Stimulated activated CD8-positive, alpha-beta memory T cell treated with anti-CD3 and anti-CD28 coated beads, Interleukin-4, amount 100 ng/mL, for 1 hour (primary cell): ENCODE measurements at places on chromosomes 11 and 22.

GRCh38 chr11:117217141-117218084 lies 14.5 kb downstream of the PCSK7 start:
- no peak for DNase-seq

GRCh38 chr22:27784120-27784475 lies 17.5 kb downstream of the MN1 start:
- DNase-seq = no peak

GRCh38 chr22:41621911-41622179 lies 750 bp downstream of the XRCC6 start:
- no peak for DNase-seq

- no peak for DNase-seq
These were observed 220.1 kb upstream of the SORL1-AS1 start for GRCh38 chr11:121672630-121673487.

- DNase-seq = no peak
These were observed 199.7 kb downstream of the CTTN start for GRCh38 chr11:70597751-70598625.

DNA sequence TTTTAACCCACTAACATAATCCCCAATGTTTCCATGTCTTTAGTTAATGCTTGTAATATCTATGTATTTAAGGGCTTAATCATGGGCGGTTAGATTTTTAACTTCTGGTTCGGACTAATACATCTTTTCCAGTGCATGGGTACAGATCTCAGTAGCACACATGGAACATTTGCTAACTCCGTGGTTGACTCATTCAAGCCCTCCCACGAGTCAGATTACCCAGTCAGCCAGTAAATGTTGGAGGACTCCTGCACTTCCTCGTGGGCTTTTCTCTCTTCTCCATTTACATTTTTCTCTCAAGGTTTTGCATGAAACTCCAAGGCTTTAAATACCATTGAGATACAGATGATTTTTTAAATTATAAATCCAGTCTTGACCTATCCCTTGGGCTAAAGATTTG lies 313.9 kb downstream of the ST3GAL4 start:
- no peak for DNase-seq

GRCh38 chr11:7480113-7480512 lies 5.2 kb upstream of the OLFML1 start:
- DNase-seq = no peak

GRCh38 chr11:77179048-77179447 lies 51.0 kb downstream of the MYO7A start:
- no peak for DNase-seq

- no peak for DNase-seq
These were observed 1.2 kb upstream of the FAR1 start for GRCh38 chr11:13667245-13667644.

- DNase-seq = no peak
These were observed 22.9 kb upstream of the ABTB2 start for GRCh38 chr11:34380696-34381095.

- DNase-seq = no peak
These were observed 42.6 kb upstream of the TIMP3 start for GRCh38 chr22:32758866-32759385.

DNA sequence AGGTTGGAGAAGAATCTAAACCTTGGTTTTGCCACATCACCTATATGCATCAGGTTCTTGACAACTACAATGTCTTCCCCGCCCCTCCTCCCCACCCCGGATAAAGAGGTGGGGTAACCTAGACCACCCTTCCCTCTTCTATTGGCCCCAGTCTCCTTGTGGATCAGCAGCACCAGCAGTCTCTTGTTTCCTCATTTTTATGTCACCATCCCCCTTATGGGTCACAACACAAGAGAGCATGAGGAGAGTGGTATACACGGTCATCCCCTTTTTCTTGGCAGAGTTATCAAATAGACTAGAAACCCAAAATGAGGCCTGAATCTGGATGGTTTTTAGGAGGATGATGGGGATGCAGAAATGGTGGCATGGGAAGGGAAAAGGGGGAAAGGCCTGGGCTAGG lies 1.2 kb downstream of the MS4A4E start:
- no peak for DNase-seq

- DNase-seq = no peak
These were observed 19.1 kb downstream of the CLDN5 start for GRCh38 chr22:19504900-19505734.

DNA sequence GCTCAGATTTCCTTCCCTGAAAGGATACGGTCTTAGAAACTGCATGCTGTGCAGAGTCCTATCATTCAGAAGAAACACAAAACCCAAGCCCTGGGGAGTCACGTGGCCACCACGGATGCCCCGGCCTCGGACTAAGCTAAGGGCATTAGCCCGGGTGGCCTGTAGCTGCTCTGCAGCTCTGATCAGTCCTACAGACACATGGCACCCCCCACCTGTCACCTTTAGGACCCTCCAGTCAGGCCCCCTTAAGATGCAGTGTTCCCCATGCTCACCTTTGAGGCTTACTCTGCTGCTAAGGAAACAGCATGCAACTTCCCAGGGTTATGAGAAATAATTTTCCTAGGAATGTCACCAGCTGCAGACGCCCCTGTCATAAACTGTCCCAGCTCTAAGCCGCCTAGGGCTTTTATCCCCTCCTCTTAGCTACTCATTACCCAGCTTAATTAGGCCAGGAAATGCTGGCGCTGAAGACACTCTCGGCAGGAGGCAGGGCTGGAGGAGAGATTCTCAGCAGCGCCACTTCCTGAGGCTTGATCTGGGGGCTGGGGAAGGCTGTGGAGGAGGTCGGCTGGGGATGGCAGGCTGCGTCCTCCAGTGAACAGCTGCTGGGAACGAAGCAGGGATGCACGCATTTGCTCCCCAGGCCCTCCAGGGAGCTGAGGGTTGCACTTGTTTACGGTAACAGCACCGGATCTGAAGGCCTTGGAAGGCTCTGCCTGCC lies 47.2 kb upstream of the ADA2 start:
- no peak for DNase-seq
